SJCRH30 (cell line): ENCODE measurements at places on chromosomes 1 and 21.

- no peak for DNase-seq
Measured at GRCh38 chr1:241770115-241770514, 77.9 kb upstream of the EXO1 start.

DNA sequence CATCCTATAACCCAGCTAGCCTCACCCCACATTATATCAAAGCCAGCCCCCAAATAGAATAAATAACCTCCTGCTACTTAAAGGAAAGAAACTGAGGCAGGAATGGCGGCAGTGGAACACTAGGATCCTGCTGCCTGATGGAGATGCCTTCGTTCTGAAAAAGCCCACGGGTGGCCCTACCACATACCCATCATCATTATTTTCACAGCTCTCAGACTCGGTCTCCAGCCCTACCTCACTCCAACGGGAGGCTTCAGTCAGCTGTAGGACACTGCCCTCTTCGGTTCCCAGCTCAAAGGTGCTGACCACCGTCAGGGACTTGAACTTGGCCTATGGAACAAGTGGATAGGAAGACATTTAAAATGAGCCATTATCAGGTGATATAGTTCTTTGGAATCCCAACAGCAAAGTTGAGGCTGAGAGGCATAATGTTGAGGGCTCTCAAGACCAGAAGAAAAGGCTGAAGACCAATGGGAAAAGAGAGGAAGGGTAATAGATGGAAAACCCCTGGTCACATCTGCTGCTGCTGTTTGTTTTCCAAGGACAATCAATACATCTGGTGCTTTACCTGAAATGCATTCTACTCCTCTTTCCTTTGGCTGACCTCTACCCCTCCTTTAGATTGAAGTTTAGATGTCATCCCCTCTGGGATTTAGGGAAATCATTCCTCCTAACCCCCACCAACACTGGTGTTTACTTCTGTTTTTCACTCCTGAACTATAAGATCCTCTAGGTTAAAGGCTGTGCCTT is 7.8 kb upstream of the ANKRD35 start:
- no peak for DNase-seq

- no peak for DNase-seq
Measured at GRCh38 chr21:15052459-15052763, 12.4 kb downstream of the NRIP1 start.

GRCh38 chr1:109266965-109267364 is 16.0 kb downstream of the PSRC1 start:
- DNase-seq, result no peak

DNA sequence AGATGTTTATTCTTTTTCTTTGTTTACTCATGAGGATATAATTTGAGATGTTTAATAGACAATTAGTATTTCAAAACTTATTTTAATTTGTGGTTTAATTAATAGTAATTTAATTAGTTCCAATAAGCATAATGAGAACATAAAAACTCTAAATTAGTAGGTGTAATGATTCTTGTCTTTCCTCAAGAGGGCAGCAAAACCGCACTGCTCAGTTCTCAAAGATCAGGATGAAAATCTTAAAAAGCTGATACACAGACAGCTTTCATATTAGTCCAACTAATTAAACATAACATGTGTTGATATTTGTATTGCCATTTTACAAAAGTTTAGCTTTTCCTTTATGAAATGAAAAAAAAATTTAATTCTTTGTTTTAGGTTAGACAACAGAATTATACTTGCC is 106.7 kb upstream of the C21orf91 start:
- no peak for DNase-seq

DNA sequence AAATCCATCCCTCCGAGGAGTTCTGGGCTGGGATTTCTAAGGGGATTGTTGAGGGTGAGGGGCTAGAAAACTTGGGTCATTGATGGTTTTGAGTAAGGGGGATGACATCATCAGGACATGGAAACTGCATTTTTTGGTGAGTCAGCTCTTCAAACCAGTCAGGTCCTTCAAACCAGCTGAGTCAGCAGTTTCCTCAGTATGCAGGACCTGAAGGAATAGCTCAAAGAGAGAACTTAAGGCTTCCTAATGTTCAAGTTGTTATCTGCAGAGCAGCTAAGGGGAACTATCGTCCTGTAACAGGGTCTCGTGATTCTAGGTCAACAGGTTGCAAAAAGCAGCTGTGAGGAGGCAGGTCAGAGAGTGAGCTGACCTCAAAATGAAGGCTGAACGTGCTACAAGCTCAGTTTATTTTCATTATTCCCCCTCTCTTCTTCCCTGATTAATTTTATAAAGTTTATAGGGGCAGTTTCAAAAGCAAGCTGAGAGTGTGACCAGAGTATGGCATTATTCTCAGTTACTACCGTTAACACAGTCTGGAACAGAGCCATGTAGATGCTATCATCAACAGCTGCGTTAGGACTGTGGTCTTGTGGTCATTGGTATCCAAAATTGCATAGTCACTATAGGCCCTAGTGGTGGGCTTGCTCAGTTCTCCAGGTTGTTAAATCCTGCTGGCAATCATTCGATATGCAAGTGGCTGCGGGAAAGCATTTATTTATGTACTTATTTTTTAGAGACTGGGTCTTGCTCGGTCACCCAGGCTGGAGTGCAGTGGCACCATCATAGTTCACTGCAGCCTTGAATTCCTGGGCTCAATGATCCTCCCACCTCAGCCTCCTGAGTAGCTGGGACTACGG is 10.7 kb upstream of the SDC3 start:
- peak; percentile 95 for DNase-seq

- peak; percentile 23 for DNase-seq
Measured at GRCh38 chr1:95742591-95743089, 508.6 kb downstream of the RWDD3 start.

GRCh38 chr21:30340714-30341573 is 3.5 kb upstream of the KRTAP27-1 start:
- DNase-seq, result peak; percentile 61

DNA sequence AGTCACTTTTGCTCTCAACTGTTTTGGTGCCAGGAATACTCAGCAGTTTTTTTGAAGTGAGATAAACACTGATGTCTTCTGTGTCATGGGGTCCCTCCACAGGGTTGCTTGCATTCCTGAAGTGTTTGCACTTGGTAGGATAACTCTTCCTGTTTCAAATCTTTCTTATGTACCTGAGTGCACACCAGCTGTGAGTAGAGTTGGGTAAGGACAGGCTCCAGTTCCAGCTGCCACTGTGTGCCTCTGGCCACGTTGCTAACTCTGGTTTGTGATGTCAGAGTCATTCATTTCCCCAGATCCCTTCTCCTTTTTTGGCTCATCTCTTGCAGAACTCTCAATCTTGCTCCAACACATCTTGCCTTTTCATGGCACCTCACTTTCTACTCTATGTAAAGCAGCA is 356.3 kb upstream of the B3GALT2 start:
- DNase-seq, result no peak

DNA sequence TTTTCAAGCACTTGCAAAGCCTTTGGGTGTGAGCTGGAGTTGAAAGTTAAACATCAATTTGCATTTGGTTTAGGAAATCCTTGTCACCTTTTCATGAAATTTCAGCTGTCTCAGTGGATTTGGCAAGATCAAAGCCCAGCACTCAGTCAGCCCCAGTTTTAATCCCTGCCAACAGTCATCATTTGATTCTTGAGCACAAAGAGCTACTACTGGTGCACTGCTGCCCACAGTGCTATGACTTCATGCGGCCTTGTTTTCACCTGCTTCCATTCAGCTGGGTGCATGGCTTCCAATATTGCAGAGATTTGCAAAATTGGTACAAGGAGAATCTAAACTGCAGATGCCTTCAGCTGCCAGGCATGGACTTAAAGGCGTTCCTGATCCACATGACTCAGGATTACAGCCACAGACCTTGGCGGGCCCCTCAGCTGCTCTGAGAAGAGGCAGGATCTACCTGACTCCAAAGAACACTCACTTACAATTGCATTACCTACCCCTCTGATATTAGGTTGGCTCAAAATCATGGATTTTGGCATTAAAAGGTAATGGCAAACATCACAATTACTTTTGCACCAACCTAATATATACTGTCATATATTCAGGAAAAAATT is 259.1 kb downstream of the DSCAM start:
- DNase-seq, result no peak

DNA sequence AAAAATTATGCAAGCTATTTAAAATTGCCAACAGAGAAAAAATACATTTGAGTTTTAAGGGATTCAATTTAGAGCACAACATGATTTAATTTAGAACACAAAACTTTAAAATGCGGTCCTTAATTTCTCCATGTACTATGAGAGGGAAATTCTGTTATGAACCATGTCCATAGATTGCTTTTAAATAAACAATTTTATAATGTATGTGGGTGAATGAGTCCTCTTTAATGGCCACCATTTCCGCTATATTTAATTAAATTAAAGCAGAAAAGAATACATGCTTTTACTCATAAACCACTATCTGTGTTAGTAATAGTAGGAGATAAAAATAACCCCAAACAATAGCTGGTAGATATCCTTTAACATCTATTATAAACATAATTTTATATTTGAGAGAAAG is 914.6 kb downstream of the LTN1 start:
- no peak for DNase-seq

DNA sequence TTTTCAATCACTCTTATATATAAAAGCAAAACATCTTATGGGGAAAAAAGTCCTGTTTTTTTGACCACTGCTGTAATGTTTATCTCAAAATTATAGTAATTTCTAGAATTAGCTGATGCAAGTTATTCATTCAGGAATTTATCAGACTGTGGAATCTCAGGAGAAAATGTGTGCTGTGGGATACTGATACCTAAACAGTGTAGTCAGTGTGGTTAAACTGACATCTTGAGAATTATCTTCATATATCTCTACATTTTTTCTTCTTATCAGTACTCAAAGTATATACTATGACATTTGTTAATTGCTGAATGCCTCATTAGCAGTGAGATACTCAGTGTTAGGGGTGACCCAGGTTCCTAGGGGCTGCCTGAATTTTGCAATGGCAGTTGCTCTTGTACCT is 839.3 kb downstream of the KCNT2 start:
- no peak for DNase-seq

DNA sequence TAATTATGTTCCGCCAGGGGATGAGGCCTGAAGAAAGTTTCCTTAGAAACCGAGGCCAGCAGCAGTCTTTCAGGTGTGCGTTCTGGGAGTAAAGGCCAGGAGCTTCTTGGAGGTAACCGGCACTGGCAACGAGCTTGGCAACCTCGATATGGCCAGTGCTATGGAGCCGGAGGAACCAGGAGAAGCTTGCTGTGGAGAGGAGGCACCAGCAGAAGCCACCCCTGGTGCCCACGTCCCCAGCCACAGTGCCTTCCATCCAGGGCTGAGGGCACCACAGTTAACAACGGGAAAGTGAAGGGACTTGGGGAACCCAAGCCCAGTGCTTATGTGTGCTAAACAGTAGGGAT is 41.5 kb upstream of the LIN9 start:
- DNase-seq, result no peak

- DNase-seq, result no peak
Measured at GRCh38 chr1:208977012-208977411, 606.5 kb upstream of the CAMK1G start.

DNA sequence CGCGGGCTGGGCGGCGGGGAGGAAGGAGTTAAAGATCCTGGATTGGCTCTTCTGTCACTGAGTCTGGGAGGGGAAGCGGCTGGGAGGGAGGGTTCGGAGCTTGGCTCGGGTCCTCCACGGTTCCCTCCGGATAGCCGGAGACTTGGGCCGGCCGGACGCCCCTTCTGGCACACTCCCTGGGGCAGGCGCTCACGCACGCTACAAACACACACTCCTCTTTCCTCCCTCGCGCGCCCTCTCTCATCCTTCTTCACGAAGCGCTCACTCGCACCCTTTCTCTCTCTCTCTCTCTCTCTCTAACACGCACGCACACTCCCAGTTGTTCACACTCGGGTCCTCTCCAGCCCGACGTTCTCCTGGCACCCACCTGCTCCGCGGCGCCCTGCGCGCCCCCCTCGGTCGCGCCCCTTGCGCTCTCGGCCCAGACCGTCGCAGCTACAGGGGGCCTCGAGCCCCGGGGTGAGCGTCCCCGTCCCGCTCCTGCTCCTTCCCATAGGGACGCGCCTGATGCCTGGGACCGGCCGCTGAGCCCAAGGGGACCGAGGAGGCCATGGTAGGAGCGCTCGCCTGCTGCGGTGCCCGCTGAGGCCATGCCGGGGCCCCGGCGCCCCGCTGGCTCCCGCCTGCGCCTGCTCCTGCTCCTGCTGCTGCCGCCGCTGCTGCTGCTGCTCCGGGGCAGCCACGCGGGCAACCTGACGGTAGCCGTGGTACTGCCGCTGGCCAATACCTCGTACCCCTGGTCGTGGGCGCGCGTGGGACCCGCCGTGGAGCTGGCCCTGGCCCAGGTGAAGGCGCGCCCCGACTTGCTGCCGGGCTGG is at the start of gene NPR1:
NPR1 (plus strand) TSS at position 170 of the 818 bp plus-strand sequence; CDS start at position 591, 421 bp downstream.
- DNase-seq, result peak; percentile 19

- DNase-seq, result no peak
Measured at GRCh38 chr21:7917729-7918128, 2603.7 kb upstream of the TPTE start.

DNA sequence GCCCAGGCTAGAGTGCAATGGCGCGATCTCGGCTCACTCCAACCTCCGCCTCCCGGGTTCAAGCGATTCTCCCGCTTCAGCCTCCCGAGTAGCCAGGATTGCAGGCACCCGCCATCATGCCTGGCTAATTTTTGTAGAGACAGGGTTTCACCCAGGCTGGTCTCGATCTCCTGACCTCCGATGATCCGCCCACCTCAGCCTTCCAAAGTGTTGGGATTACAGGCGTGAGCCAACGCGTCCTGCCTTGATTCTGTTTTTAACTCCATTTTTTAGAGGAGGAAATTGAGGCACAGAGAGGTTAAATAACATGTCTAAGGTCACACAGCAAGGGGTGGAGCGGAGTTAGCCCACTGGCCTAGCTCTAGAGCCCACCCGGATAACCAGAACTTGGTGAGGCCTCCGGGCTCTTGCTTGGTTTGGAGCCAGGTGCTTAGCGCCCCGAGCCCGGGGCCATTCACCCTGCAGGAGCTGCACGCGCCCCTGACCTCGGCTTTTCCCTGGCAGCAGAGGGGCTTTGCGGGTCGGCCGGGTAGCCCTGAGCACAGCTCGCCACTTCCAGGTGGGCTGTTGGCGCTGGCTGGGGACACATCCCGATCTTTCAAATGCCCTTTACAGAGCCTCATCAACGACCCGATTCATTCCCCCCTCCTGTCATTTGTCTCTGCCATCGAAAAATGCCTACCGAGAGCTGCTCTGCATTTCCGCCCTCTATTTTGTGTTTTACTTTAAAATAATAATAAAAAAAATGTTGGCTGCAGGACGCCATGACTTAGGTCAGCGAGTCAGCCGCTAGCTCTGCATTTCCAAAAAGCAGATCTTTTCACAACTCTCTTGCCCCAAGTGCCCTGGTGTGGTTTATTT is 11.2 kb downstream of the SIM2 start:
- no peak for DNase-seq

DNA sequence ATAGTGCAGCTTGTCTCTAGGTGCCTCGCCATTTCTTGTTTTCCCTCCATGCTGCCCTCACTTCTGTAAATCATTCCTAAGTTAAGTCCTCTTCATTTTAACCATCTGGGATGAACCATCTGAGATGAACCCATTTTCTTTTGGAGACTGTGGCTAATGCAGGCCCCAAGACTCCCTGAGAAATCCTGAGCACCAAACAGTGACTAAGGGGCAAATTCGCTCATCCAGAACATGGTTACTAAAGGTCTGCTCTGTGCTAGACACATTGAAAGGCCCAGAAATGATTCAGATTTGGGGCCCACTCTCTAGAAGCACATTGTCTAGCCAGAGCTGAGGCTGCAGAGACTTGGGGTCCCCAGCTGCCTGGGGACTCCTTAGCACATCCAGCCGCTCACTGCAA is 151.9 kb upstream of the CTTNBP2NL start:
- no peak for DNase-seq
